ENCODE measurements at places on chromosomes 6 and 20.

DNA sequence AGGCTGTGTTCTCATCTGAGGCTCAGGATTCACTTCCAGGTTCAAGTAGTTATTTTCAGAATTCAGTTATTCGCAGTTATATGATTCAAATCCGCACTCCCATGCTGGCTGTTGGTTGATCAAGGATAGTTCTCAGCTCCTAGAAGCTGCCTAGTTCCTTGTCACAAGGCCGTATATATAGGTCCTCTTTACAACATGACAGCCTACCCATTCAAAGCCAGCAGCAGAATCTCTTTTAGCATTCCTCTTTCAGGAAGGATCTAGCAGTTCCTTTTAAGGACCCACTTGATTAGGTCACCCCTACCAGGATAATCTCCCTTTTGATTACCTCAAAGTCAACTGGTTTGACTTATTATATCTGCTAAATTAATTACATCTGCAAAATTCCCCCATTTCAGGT, 23.8 kb upstream of the LAMP5 start:
- no peak for DNase-seq

DNA sequence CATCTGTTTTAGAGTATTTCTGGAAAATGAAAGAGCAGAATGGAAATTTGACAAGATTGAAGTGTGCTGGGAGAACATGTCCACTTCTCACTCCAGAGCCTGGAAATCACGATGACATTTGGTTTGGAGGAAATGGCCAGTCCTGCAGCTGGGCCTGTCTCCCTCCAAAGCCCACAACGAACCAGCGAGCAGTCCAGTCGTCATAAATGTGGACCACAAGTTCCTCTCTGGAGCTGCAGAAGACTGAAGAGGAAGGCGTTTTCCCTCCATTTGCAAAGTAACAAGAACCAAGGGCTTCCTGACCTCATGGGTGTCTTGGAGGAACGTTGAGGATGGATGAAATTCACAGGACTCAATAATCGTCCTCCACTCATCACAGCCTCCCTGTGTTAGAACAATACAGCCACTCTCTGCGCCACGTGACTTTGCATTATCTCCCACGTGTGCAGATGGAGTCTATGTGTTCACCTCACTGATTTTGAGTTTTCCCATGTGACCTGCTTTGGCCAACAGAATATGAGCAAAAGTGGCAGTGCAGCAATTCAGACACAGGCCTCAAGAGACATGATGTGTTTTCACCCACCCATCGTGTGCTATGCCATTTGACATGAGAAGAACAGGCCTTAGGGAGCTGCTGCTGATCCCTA, 9.1 kb upstream of the SPATS1 start:
- no peak for DNase-seq

- DNase-seq = no peak
Observed at GRCh38 chr6:43286980-43287716, 10.9 kb upstream of the SLC22A7 start.

- DNase-seq = no peak
Observed at GRCh38 chr6:102075539-102075938, 682.0 kb downstream of the GRIK2 start.

DNA sequence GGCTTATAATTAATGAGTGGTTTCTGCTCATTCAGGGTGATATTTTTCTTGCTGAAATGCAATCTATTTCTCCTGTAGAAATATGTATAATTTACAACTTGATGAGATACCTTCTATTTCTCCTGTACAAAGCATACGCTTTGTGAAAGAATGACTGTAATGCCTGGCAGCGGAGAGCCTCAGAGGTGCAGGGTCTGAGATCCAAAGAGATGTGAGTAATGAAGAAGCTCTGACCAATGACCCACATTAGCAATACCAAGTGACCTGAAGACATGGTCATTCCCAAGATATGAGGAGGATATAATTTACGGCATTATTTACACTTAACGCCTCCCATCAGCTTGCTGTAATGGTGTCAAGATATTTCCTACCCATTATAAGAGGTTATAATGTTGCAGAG, 98.4 kb upstream of the RAB32 start:
- no peak for DNase-seq

DNA sequence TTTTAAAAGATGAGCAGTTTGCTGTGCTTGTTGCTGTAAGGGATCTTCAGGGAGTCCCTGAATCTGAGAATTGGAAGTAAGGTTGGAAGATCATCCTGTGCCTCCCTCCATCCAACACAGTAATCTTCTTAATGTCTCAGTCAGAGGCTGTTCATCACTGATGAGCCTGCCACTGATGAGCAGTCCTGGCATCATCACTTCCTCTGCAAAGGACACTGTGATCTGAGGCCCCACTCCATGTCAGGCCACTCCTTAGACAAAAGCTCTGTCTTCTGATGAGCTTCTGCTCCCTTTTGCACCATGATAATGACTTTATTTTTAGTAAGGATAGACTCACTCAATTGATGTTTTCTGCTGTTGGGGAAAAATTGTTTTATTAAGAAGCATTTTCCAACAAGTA, 121.0 kb downstream of the UST start:
- no peak for DNase-seq

- peak; percentile 12 for DNase-seq
Observed at GRCh38 chr6:89146718-89147700, 1.2 kb downstream of the PM20D2 start.

DNA sequence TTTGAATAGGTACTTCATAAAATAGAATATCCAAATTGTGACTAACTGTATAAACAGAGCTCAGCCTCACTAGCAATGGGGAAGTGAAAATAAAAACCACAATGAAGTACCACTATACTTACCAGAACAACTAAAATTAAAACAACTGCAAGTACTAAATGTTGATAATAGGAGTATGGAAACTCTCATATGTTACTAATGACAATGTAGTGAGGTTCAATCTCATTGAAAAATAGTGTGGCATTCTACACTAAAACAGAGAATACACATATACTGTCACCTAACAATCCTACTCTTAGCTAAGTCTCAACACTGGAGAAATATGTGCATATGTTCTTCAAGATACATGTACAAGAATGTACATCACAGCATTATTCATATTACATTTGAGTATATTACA, 132.0 kb upstream of the CARMIL1 start:
- DNase-seq = no peak

GRCh38 chr20:47456952-47457724, 44.5 kb upstream of the NCOA3 start:
- DNase-seq = no peak

DNA sequence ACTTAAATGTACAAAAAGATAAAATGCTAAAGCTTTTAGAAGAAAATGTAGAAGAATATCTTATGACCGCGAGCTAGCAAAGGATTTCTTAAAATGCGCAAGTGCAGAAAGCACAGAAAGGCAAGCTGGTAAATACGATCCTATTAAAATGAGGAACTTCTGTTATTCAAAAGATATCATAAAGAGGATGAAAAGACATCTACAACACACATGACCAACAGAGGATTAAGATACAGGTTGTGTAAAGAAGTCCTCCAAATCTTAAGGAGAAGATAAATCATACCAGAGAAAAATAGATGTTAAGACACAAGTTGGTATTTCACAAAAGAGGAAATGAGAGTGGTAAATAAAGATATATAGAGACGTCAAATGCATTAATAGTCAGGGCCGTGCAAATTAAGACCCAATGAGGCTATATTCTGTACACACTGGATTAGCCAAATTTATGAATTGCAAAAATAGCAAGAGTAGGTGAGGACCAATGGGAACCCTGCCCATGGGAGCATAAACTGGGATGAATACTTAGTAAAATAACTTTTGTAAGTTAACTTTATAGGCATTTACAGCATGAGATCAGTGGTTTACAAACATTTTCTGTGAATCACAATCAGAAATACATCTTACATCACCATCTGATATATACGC, 23.0 kb downstream of the APCDD1L start:
- no peak for DNase-seq

- no peak for DNase-seq
Observed at GRCh38 chr20:33235696-33236095, at the start of gene BPIFA1. BPIFA1 (plus strand) TSS chr20:33235996; CDS start chr20:33237712, 1,716 bp downstream.

DNA sequence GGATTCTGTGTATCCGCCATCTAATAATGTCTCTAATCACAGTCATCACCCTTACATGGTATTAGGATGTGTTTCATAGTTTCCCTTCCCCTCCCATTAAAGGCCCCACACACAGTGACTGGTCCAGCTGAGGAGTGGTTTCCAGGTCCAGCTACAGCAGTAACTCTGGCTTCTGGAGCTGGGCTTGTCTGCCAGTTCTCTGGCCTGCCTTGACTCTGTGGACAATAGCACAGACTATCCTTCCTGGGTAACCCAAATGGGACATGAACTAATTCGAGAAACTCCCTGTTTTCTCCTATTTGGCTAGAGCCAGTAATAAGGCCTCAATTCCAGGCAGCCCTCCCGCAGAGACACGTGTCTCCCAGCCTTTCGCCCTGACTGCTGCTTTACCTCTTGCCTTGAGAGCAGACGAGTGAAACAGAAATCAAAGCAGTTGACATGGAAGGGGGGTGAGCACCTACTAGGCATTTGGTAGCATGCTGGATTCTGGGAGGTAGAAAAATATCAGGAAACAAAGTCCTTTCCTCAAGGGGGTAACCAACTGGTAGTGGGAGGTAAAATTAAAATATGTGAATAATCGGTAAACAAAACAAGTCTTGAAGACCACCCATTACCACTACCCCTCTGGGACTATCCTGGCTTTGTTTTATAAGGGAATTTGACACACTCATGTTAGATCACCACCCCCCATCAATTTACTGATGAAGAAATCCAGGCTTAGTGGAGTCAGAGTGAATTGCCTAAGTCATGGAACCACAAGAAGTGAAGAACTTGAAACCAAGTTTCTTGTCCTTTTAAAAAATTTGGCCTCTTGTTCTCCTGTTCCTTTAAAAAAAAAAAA, 1.2 kb downstream of the TRAF3IP2 start:
- DNase-seq = no peak

DNA sequence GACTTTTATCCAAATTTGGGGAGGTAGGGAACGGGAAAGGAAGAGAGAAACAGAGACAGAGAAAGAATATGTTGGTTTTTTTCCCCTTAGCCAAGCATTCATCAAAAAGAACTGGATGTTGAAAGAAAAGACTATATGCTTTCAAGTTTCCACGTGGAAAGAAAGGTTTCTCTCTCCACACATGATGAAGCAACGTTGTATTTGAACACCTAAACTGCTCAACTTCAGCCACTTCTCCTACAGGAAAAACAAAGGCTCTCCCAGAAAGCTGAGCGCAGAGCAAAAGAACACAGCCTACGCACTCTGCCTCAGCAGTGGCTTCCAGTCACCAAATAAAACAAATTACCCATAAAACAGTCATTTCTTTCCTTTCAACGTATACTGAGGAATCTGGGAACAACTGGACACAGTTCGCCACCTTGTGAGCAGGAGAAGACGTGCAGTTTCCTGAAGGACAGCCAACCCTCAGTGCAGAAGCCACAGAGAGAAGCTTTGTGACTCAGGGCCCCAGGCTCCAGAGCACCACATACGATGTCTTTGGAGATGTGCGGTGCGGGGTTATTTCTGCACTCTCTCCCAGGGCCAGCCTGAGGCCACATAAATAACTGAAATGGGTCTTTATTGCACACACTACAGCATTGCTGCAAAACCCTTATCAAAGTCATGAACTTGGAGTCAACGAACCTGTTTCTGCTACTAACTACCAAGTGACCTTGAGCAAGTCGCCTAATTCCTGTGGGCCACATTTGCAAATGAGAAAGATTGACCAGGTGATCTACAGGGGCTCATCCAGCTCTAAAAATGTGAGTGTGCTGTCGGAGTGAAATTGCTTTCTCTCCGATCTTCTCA, 10.1 kb downstream of the IL17F start:
- DNase-seq = peak; percentile 32

DNA sequence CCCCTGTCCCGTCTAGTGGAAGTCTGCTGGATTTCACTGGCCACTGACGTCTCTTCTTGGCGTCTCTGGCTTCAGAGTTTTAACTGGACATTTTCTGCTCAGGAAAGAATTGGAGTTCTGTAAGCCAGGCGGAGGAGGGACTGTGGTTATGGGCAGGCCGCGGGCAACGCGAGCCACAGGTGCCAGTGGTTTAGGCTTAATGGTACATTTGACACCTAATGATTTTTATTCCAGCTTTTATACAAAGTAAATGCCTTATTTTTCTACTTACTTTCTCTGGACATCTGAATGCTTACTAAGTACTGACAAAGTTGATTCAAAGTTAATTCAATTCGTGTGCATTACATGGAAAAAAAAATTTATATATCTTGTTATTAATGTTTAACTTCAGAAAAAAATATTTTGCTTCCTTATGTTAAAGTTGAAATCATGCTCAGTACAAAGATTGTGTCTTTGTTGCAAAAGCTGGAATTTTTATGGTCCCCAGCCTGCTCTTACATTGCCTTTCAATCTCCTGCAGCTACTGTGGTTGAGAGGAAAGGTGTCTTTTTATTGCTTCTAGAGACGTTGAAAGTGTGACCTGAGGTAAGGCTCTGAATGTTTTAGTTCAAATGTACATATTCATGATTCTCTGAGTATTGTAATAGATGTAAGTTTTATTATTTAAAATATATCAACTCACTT, 231.0 kb downstream of the SMOC2 start:
- no peak for DNase-seq

DNA sequence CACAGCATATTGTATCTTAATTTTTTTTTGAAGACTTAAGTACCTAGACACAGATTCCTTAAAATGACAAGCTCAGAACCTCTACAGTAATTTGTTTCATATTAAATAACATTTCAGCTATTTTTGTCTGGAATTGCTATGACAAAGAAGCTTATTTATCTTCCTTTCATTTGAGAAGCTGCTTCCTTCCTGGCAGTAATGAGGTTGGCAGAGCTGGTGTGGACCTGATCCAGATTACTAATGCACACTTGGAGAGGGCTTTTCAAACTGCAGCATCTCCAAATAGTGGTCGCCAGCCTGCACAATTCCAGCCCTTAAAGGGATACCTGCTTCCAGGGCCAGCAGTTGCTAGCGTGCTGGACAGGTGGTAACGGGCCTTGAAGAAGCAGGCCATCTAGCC, 12.1 kb downstream of the PTCHD4 start:
- no peak for DNase-seq

DNA sequence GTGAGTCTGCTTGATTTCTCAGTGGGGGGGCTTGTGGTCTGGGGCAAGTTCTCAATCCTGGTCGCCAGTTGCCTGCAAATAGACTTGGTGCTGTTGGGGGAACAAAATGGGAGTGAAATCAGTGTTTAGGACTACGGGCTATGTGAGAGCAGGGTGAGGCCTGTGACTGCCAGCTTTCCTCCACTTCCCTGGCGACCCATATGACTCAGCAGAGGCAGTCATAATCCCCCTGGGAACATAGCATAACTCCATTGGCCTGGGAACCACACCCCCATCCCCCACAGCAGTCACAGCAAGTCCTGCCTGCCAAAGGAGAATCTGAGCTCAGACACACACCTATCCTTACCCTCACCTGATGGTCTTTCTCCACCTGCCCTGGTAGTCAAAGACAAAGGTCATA, 387.9 kb downstream of the LMBRD1 start:
- DNase-seq = no peak

DNA sequence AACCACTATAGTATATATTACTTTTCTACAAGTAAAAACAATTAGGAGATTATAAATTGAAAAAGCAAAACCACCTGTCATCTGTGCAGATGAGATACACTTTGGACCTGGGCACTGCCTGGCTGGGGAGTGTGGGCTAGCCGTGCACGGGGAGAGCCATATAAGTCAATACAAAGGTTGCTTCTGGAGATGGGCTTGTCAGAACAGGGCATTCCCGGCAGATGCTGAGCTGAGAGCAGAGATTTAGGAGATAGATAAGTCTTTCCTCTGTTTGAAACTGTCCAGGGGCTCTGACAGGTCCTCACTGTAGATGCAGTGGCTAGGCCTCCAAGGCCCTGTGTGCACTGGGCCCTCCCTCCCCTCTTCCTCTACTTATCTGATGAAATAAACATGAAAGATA, 34.5 kb downstream of the CD164 start:
- no peak for DNase-seq
